Stimulated activated CD4-positive, alpha-beta T cell treated with anti-CD3 and anti-CD28 coated beads, Interleukin-12 subunit alpha, Interleukin-12 subunit beta, amount 100 ng/mL, for 48 hours (primary cell): ENCODE measurements at places on chromosomes 12 and 14.
A peak's percentile ranks its signal among the peaks of the same experiment; 100 is the strongest.

GRCh38 chr12:63078906-63079305 is 72.1 kb downstream of the AVPR1A start:
- DNase-seq: no peak

GRCh38 chr14:78486081-78486480 is 315.9 kb downstream of the NRXN3 start:
- DNase-seq: no peak

DNA sequence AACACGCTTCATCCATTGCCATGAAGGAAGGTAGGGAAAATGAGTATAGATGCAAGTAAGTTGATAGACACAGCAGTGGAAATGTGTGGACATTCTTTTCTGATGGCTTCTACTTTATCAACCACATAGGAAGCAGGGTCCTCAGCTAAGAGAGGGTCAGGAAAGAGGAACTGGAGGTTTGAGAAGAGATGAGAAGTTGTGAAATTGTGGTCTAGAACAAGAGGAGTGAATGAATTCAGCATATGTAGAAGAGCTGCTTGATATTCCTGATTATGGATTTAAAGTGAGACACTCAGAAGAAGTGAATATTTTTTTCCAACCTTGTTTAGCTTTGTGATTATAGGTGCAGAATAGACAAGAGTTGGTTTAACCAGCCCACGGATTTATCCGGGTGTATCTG is 128.5 kb downstream of the SLC15A5 start:
- DNase-seq: no peak

DNA sequence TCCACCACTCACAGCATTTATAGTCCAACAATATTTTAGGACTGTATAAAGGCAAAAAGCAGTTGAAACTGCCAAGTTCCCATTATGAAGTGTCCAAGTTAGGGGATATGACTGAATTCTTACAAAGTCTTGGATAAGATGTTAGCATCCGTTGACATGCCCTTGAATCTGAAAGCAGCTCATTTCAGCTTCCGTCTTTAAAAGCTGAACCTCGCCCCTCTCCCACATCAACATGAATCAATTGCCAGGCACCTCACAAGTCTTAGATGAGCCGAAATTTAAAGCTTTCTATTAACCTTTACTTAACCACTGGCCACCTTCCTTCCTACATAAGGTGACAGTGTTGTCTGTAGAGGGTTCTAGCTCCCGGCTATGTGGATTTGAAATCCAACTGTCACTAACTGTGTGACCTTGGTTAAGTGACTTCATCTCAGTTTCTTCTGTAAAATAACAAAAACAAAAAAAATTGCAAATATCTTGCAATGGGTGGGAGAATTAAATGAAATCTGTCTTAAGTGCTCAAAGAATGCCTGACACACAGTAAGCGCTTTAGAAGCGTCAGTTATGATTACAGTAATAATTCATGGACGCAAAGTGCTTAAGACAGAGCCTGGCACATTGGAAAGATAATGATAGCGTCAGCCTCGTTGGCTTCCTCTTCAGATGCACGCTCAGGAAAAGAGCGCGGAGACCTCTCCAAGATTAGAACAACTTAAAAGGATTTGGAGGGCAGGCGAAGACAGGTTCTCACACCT is 1.2 kb downstream of the PPP1CC start:
- DNase-seq: no peak

- no peak for DNase-seq
Observed at GRCh38 chr14:90697132-90697531, 119.1 kb downstream of the TTC7B start.

GRCh38 chr14:26599291-26599690 is 1.5 kb upstream of the NOVA1 start:
- DNase-seq: no peak

DNA sequence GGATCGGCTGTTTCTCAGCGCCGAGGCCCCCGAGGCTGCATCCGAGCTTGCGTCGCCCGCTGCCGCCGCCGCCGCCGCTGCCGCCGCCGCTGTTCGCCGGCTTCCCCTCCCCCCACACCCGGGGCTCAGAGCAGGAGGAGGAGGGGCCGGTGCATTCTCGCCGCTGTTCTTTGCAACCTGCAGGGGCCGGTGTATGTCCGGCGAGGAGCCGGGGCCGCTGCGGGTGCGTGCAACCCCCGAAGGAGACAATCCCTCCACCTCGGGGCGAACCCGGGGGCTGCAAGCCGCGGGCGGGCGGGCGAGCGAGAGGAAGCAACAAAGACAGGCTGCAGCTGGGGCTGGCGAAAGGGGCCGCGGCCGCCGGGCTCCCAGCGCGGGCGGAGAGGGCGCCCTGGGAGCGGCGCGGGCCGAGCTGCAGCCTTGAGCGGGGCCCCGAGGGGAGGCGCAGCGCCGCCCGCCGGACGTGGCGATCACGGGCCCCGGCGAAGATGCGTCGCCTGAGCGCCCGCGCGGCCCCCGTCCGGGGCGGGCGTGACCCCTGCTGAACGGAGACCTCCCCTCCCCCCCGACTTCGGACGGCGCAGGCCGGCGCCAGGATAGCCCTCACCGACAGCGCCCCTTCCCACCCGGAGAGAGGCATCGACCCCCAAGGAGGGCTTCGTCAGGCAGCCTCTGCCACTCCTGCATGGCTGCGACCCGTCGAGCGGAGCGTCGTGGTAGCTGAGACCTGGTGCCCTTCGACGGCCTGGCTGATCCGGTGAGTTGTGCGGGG is 702 bp downstream of the FAM222A start:
- peak; percentile 35 for DNase-seq

GRCh38 chr14:68849416-68849815 is 56.5 kb upstream of the ZFP36L1 start:
- DNase-seq: no peak

DNA sequence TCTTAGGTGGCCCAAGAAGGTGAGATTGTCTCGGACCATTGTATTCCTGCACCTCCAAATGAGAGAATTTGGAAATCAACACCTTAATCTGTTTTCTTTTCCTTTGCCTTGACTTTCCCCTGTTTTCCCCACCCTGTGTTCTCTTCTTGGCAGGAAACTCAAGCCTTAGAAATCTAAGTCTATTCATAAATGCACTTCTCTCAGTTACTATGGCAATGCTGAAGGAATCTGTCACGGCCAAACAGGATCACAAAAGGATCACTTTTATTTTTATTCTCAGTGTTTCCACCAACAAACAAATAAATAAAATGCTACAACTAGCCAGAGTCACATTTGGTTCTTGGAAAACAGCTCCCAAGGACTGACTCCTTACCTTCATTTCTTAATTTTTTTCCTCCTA is 270.5 kb downstream of the BCAT1 start:
- no peak for DNase-seq

DNA sequence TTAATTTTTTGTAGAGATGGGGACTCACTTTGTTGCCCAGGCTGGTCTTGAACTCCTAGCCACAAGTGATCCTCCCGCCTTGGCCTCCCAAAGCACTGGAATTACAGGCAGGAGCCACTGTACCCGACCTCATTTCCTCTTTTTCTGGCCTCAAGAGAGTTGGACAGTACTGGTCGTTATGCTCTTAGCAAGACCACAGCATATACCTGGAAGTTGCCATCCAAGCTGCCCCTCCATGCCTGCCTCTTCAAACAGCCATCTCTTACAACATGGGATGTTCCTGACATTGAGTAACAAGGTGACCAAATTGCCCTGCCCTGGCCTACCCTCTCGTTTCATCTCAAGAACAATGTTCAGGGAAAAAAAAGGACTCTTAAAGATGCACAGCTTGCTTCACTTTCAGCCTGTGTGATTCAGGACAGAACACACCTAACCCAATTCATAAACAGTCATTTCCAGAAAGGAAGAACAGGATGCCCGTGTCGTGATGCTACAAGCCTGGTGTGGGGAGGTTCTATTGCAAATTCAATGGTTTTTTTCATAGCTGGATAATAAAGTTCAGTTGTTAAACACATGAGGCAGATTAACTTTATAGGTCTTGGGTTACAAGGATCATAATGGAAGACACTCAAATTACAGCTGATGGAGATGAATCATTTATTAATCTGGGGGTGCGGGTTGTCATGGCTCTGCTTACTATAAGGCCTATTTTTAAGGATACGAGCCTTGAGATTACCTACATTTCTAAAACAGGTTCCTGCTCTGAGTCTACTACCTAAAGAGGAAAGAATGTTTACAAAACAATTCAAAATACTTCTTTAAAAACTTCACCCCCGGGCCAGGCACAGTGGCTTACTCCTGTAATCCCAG is 11.9 kb downstream of the GLTP start:
- no peak for DNase-seq
